Inflammatory macrophage treated with lipopolysaccharide for 1 hour (primary cell): ENCODE measurements at places on chromosomes 16 and 17.

GRCh38 chr17:8736362-8736761, 8.3 kb downstream of the CCDC42 start:
- no peak for DNase-seq

DNA sequence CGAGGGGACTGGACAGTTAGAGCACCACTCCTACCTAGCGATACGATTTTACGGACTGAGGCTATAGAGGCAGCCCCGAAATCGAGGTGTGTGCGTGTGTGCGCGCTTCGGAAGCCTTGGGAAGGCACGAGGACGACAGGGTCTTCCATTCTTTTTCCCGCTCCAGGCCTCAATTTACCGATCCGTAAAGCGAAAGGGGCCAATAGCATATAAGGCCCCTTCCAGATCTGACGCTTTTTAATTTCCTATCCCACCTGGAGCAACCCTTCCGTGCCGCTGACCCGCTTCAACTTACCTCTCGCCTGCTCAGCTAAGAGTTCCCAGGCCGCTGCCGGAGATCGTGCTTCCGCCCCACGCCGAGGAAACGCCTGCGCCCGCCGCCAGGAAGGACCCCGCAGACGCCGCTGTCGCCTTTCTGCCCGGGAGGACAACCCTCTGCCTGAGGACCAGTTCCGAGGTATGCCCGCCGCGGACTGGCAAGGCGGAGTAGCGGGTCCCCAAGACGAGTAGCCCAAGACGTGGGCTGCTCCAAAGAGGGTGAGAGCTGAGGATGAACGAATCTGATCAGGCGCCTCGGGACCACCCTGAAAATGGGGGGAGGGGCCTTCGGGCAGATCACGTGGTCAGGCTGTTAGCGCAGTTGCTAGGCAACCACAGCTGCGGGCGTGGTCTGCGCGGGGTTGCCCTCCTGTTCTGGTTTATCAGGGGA, at the start of gene EFTUD2:
Gene EFTUD2, minus strand, starts transcription at position 372 of the 709 bp plus-strand sequence. CDS start 4,924 bp downstream, outside the sequence.
- peak; percentile 93 for DNase-seq

DNA sequence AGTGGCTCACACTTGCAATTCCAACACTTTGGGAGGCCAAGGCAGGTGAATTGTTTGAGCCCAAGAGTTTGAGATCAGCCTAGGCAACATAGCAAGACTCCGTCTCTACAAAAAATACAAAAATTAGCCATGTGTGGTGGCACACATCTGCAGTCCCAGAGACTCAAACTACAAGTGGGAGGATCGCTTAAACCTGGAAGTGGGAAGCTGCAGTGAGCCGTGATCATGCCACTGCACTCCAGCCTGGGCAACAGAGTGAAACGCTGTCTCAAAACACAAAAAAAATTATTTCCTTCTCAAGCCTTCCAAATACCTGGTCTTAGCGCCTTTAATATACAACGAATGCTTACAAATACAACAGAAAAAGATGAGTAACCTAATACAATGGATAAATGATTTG, 19.7 kb upstream of the CBX2 start:
- no peak for DNase-seq

GRCh38 chr16:35746281-35746962, 2287.0 kb downstream of the TP53TG3F start:
- no peak for DNase-seq

DNA sequence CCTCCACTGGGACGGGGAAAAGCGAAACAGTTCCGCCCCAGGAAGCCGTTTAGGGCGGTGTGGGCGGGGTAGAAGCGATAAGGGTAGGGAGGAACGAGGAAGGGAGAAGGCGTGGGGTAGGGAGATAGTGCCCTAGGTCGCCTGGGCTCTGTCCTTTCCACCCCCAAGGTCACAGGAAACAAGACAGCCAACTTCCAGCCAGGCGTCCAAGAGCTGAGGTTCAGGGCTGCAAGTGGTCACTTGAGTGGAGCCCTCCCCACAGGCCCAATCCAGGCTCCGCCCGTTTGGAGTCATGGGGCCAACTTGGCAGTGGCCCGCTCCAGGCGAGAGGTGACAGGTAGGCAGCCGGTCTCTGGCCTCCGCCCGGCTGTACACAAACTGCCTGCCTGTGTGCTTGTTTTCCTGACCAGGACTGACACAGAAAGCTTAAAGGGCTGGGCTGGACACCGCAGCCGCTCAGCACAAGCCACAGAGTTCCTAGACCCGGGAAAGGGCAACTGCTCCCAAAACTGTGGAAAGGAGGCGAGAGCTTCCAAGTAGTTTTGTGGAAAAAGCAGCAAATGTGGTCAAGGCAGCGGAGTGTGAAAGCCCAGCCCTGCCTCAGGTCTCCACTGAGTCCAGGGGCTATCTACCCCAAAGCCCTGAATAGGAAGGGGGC, at the start of gene RILP:
Gene RILP, minus strand, starts transcription at position 23 of the 658 bp plus-strand sequence. CDS start 62 bp downstream, outside the sequence.
- DNase-seq = peak; percentile 70
